ENCODE measurements at places on chromosomes 1 and 21.

DNA sequence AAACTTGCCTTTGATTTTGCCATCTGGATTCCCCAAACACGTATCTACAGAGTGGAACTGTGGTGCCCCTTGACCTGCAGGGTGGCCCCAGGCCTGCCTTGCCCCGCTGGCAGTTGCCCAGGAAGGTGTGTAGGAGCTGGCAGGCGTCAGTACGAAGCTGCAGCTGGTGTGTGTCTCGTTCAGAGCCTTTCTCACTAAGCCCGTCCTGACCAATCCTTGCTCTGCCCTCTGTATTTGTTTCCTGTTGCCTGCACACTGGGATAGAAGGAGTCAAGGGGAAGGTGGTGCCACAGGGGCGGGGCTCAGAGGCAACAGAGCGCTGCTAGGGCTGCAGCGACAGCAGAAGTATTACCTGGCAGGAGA is 5.2 kb upstream of the VSIG8 start:
- peak; percentile 52 for DNase-seq

- DNase-seq = no peak
These were observed 6.9 kb upstream of the C1orf216 start for GRCh38 chr1:35725596-35725995.

- no peak for DNase-seq
These were observed 536.6 kb upstream of the CXADR start for GRCh38 chr21:16976193-16976592.

GRCh38 chr1:226904772-226905171 is 34.4 kb downstream of the PSEN2 start:
- no peak for DNase-seq

- no peak for DNase-seq
These were observed 27.3 kb upstream of the SPATA6 start for GRCh38 chr1:48499211-48499735.

- DNase-seq = no peak
These were observed 6.8 kb downstream of the CNN3 start for GRCh38 chr1:94920061-94920460.

- no peak for DNase-seq
These were observed 17.7 kb downstream of the TUT4 start for GRCh38 chr1:52534928-52535764.

GRCh38 chr21:29947119-29947518 is 7.3 kb upstream of the GRIK1 start:
- no peak for DNase-seq

- DNase-seq = no peak
These were observed 58.7 kb upstream of the STUM start for GRCh38 chr1:226489718-226490425.

- no peak for DNase-seq
These were observed 23.5 kb upstream of the MPZL1 start for GRCh38 chr1:167698313-167698712.

DNA sequence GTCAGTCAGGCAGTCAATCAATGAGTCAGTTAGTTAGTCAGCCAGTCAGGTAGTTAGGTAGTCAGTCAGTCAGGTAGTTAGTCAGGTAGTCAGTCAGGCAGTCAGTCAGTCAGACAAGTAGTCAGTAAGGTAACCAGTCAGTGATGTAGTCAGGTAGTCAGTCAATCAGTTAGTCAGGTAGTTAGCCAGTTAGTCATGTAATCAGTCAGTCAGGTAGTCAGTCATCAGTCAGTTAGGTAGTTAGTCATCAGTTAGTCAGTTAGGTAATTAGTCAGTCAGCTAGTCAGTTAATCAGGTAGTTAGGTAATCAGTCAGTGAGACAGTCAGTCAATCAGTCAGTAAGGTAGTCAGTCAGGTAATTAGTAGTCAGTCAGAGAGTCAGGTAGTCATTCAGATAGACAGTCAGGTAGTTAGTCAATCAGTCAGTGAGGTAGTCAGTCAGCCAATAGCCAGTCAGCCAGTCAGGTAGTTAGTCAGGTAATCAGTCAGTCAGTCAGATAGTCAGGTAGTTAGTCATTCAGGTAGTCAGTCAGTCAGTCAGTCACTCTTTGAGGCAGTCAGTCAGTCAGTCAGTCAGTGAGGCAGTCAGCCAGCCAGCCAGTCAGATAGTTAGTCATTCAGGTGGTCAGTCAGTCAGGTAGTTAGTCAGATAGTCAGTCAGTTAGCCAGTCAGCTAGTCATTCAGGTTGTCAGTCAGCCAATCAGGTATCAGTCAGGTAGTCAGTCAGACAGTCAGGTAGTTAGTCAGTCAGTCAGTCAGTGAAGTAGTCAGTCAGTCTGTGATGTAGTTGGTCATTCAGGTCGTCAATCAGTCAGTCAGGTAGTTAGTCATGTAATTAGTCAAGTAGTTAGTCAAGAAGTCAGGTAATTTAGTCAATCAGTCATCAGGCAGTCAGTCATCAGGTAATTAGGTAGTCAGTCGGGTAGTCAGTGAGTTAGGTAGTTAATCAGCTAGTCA is 15.3 kb downstream of the KRTAP10-1 start:
- DNase-seq = no peak

DNA sequence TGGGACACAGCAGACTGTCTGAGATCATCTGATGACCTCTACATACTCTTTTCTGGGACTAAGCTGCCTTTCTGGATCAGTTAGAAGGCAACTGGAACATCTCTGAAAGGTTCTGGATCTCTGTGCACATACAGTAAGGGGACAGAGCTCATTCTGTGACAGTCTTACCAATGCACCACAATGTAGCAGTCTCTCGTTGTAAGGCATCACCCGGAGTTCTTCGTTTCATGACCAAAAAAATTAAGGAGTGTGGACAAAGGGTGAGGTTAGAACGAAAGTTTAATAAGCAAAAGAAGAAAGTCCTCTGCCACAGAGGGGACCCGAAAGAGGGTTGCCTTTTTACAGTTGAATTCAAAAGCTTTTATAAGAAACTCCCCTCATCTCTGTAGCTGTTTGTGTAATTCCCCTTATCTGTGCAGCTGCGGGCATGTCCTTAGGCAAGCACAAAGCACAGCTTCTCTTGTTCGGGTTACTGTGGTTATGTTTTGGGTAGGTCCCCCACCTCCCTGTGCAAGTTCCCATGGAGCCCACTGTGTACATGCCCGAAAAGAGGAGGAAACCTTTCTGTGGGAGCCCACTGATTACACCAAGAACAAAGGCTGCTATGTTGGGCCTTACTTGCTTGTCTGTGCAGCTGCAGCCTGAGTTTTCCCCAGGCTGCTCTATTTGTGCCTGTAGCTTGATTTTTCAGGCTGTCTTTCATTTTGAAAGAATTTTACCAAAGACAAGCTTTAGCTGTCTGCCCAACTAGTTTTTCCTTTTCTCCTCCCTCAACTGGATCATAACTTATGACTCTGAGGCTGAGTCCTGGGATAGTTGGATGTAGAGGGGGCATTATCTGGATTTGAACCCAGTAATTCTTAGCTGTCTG is 53.1 kb upstream of the CACNA1E start:
- DNase-seq = no peak

GRCh38 chr1:94530373-94530878 is 11.1 kb downstream of the F3 start:
- no peak for DNase-seq

- DNase-seq = no peak
These were observed 18.0 kb upstream of the ASB17 start for GRCh38 chr1:75950176-75950575.

GRCh38 chr1:202131956-202132821 is 9.5 kb downstream of the GPR37L1 start:
- DNase-seq = no peak

DNA sequence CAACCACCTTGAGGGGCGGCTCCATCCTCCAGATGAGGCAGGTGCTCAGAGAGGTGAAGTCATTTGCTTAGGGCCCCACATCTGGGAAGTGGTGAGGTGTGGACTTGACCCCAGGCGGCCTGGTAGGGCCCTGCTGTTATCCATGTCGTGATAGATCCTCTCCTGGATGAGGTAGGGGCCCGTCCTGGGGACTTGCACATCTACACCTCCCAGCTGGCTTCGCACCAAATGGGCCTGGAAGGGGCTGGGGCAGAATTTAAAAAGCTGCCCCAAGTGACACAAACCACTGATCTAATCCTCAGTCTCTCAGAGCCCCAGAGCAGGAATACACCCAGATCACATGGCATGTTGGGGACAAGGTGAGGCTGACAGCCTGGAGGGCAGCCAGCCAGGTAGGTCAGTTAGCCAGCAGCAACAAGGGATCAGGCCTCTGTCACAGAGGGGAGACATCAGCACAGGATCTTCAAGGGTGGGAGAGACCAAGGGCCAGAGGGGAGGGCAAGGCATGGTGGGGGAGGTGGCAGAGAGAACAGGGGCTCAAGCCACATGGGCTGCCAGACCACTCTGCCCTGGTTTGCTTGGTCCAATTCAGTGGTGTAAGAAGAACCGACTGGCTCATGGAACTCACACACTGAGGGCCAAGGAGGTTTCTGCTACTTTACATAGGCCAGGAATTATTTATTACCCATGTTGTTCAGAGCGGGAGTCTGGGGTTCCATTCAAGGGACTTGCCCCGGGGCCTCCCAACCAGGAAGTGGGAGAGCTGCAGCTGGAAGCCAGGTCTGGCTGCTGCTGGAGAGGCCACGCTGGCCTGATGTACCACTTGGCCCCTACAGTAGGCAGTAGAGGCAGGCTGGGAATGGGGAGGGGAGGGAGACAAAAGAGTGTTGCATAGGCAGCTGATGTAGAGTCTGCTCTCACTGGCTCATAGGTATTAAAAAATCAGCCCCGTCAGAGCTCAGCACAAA is 12.1 kb downstream of the LRP8 start:
- peak; percentile 49 for DNase-seq

DNA sequence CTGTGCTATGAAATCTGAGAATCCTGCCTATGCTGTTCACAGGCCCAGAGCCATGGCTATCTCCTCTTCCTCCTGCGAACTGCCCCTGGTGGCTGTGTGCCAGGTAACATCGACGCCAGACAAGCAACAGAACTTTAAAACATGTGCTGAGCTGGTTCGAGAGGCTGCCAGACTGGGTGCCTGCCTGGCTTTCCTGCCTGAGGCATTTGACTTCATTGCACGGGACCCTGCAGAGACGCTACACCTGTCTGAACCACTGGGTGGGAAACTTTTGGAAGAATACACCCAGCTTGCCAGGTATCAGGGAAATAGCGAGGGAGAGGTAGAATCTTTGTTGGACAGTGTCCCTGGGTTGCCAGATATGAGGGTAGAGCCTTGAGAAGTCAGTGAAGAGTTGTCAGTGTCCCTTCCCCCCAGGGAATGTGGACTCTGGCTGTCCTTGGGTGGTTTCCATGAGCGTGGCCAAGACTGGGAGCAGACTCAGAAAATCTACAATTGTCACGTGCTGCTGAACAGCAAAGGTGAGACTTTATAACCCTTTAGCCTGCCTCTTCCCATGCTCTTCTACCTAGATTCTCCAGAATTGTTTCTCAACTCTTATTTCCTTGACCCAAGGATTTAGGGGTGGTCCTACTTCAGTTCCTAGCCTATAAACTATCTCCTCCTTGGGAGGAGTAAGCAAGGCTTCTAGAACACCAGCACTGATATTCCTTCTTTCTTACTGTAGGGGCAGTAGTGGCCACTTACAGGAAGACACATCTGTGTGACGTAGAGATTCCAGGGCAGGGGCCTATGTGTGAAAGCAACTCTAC is 1.4 kb downstream of the NIT1 start:
- no peak for DNase-seq

- no peak for DNase-seq
These were observed 37.8 kb downstream of the SGIP1 start for GRCh38 chr1:66571789-66572188.

DNA sequence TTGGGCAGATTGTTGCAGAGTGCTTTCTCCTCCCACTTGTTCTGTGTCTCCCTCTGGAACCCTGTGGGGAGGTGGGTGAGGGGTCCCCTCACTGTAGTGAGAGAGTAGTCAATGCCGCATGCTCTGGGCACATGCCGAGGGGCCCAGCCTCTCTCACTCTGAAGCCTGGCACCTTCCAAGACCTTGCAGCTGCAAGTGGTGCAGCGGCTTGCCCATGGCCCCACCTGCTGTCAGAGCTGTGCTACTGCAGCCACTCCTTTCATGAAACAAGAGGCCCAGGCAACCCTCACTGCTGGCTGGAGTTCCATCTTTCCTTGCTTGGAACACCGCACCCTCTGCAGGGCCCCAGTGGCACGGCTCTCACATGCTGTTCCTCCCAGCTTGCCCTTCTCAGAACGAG is 58.4 kb upstream of the COL6A1 start:
- peak; percentile 38 for DNase-seq

GRCh38 chr1:9628541-9629444 is 22.7 kb upstream of the PIK3CD start:
- no peak for DNase-seq

GRCh38 chr1:203052601-203053000 is 26.3 kb downstream of the PPFIA4 start:
- no peak for DNase-seq

DNA sequence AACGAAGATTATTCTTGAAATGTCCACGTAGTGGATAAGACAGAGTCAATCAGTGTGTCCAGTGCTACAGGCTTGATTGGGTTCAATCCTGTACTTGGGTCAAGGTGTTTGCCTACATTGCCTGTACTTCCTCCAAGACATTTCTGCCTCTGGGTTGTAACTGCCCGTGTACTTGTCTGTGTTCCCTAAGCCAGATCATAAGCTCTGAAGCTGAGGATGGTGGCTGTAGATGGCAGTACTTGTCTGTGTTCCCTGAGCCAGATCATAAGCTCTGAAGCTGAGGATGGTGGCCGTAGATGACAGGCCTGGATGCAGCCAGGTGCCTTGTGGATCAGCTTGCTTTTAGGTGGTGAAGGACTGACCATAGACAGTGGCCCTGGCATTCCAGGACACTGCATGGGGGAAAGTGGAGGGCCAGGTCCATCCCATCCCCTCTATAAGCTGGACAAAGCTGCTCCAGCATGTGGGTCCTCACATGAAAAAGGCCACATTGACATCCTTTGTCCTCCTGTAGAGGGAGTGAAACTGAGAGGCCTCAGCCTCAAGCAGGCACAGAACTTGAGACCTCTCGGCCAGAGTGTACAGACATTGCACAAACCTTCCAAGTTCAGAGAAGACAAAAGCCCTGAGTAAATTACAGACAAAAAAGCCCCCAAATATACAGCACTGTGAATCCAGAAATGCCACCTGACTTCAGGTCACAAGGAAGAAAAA is 2.0 kb upstream of the SRM start:
- DNase-seq = no peak

- no peak for DNase-seq
These were observed 138.2 kb upstream of the RUNX3 start for GRCh38 chr1:25068316-25068715.

DNA sequence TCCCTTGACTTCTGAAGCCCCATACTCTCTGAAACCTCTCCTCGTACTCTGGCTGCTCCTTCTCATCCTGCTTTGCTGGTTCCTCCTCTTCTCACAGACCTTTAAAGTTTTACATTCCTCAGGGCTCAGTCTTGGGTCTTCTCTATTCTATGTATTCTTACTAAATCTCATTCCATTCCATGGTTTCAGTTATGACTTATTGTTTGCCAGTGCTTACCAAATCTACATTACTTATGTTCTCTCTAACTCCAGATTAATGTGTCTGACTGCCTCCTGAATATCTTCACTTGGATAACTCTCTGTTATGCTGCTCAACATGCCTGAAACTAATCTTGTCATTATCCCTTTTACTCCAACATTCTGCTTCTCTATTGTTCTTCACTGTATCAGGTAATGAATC is 5.4 kb upstream of the SLC35D1 start:
- DNase-seq = no peak

GRCh38 chr1:41802532-41803501 is 115.9 kb downstream of the HIVEP3 start:
- DNase-seq = no peak

GRCh38 chr1:25540750-25541342 is 2.6 kb upstream of the LDLRAP1 start:
- DNase-seq = no peak

Measured in left renal cortex interstitium (tissue), 4 donors.